ENCODE measurements at places on chromosomes 2 and 18. TPM values are rescaled to one million over a fixed set of nuclear protein-coding genes. Genes with fewer than 3 reads are reported as not detected.

VSNL1 gene
- polyA plus RNA-seq, result not detected

PREB gene
- 52.4 TPM for polyA plus RNA-seq

DNA sequence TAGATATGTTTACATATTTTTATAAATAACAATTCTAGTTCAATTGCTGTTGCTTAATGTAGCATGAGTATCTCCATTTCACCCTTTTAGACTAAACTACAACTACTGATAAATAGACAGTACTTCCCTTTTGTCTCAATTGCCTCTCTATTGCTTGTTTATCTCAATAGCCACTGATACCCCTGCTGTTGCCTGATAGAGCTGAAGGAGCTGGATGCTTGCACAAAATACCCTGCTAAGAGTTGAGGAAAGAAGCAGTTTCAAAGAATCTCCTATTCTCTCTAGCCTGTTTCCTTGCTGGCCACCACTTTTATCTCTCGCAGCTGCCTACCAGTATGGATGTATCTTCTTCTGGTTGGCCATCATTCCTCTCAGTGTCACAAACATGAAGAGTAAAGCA lies 16.9 kb upstream of the ZNF804A start:
- no peak for DNase-seq

DNA sequence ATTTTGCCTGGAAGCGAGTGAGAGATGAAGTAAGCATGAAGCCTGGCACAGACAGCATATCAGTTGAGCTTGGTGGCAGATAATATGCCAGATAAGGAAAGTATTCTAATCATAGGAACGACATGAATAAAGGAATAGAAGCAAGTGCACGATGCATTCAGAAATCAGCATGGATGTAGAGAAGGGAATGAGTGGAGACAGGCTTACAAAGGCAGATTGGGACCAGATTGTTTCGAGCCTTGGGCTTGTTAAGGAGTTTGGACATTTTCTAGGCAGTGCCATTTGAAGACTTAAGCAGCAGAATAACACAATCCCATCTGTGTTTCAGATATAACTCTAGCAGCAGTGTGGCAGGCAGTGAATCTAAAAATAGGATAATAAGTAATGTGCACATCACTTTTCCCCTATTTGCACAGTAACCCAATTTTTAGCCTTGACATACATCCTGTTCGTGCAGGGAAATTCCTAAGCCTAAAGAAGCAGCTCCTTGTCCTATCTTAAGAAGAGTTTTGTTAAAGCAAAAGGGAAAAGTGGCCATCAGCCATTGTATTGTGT lies 450.2 kb downstream of the PLCL1 start:
- no peak for DNase-seq

DNA sequence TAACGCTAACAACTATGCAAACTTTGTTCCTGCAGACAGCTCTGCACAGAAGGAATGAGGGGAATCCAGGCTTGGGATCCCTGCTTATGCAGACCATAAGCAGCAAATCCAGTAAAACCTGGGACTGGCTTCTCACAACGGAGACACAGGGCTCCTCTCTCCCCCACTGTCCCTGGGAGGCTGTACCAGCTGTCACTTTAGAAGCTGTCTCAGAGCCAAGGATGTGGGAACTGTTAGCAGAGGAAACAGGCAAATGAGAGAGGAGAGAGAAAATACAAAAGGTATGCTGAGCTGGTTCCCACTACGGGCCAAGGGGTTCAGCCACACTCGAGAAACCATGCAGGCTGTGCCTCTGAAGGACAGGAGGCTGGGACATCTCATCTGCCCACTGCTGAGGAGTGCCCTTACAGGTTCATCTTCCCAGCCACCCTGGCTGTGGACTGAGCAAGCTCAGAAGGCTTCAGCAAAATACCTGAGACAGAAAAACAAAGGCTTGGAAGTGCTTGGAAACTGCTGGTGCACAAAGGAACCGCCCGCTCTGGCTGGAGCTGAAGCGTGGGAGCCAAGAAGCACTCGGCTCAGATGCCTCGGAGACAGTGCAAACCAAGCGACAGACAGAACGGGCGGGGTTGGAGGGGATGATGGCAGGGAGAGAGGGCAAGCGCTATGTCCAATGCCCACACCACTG lies 72.5 kb downstream of the FAM210A start:
- DNase-seq, result no peak

DNA sequence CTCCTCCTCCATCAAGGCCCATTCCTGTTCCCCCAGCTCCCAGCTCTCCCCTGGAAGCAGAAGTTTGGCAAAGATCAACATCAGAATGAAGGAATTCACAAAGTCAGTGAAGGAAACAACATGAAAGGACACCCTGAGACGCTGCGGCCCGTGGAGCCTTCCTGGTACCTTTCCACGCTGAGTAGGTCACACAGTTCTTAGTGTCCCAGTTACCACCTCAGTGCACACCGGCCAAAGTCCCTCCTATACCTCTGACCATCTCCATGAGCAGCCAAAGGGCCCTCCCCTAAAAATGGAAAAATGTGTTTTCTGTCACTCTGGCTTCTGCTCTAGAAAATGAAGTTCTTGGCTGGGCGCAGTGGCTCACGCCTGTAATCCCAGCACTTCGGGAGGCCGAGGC lies 191.6 kb upstream of the AGAP1 start:
- no peak for DNase-seq

- DNase-seq, result no peak
Observed at GRCh38 chr2:133504566-133505505, 63.4 kb downstream of the NCKAP5 start.

TRIM43 gene
- polyA plus RNA-seq, result not detected

RPRD1A gene
- 21.0 TPM for polyA plus RNA-seq

EVX2 gene
- not detected for polyA plus RNA-seq

RAB17 gene
- polyA plus RNA-seq, result not detected

DNA sequence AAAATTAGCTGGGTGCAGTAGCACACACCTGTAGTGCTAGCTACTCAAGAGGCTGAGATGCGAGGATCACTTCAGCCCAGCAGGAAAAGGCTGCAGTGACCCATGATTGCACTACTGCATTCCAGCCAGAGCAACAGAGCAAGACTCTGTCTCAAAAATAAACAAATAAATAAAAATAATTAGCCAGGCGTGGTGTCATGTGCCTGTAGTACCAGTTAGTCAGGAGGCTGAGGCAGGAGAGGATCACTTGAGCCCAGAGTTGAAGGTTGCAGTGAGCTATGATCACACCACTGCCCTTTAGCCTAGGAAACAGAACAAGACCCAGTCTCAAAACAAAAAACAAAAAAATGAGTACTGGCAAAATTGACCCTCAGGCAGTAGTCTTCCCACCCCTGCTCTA lies 61.9 kb upstream of the PPP1CB start:
- no peak for DNase-seq

- DNase-seq, result no peak
Observed at GRCh38 chr18:64127172-64127571, 21.7 kb downstream of the LINC00305 start.

ERMN gene
- 0.33 TPM for polyA plus RNA-seq

ARMC9 gene
- polyA plus RNA-seq, result not detected

DNA sequence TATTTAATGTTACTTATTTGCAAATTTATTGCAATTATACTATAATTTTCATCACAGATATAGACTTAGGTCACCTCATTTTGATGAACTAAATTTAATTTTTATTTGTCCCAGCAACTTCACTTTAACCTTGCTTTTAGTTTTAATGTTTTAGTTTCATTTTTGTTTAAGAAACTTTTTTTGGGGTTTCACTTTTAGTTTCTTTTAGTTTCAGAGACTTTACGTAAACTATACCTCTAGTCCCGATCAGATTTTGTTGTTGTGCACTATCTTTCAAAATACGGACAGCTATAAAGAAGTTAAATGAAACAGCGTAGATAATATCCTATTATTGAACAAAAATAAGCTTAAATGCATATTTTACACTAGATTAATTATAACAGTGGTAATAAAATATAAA lies 460.5 kb downstream of the ERBB4 start:
- DNase-seq, result no peak

CRACDL gene
- not detected for polyA plus RNA-seq

EGR4 gene
- polyA plus RNA-seq, result not detected

DNA sequence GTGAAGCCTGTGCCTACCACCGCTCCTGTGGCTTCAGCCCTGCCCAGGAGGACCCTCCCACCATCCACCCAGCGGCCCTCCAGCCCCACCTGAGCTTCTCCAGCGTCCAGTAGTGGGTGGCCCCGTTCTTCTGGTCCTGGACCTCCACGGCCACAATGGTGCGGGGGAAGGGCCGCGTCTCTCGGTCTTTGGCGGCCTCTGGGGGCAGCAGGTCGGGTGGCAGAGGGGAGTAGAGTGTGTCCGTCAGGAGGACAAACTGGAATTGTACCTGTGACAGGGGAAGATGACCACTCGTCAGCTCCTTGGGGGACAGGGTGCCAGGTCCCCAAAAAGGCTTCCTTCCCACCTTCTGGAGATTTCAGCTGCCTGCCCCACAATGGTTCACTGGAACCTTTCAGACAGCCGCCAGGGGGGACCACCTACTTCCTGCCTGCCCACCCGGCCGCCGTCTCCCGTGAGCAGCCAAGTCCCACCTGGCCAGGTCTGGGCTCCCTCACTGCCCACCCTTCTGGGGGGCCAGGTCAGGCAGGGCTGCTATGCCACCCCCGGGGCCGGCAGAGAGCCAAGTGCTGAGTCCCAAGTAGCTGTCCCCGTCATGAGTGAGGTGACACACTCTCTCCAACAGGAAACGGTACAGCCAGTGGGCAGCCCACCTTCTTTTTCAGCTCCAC lies 59.3 kb downstream of the KIF1A start:
- no peak for DNase-seq

GRCh38 chr2:217710211-217710765 lies 292.5 kb downstream of the TNS1 start:
- no peak for DNase-seq

FBXO15 gene
- 5.5 TPM for polyA plus RNA-seq

- DNase-seq, result no peak
Observed at GRCh38 chr2:123043458-123043857, 981.6 kb upstream of the CNTNAP5 start.

DNA sequence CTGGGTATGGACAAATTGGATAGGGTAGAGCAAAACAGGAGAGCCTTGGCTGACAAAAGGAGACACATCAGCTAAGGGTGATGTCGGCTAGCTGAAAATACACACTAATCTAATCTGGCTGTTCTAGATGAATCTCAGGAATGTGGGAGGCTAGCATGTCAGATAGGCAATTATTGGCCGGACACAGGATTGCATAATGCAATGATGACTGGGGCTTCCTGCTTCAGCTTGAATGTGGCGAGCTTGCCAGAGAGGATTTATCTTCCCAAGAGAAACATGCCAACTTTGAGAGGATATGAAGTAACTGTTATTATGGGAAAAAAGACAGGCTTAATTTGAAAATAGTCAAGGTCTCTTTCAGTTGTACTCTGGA lies 102.4 kb downstream of the TRIB2 start:
- DNase-seq, result no peak

GRCh38 chr2:10709290-10709939 lies 12.0 kb upstream of the ATP6V1C2 start:
- DNase-seq, result no peak

- DNase-seq, result no peak
Observed at GRCh38 chr2:124919296-124919695, 894.2 kb downstream of the CNTNAP5 start.

- DNase-seq, result no peak
Observed at GRCh38 chr2:222526480-222527277, 102.3 kb downstream of the SGPP2 start.

- peak; percentile 42 for DNase-seq
Observed at GRCh38 chr2:68828887-68829708, 42.1 kb downstream of the BMP10 start.

SCYGR4 gene
- not detected for polyA plus RNA-seq

DNA sequence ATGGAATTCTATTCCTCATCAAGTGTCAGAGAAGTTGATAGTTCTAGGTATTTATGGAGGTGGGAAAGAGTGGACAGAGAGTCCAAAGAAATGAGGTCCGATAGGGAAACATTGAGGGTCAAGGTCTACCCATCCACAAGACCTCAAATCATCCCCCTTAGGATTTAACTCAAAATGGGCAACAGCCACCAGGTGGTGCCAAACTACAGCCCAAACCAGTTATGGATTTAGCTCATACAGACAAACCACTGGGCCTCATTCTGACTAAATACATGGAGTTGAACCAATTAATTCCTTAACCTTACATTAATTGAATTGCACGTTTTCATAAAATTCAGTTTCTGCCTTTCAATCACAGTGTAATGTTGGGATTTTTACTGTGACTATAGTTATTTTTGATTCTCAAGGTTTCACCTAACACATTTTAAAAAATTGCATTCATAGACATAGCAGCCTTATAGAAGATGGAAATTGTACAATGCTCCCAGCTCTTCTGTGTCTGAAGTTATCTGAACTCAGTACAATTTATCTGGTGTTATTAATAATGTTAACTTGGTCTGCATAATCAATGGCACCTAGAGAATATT lies 98.2 kb upstream of the HNMT start:
- DNase-seq, result peak; percentile 25

KCNG2 gene
- not detected for polyA plus RNA-seq

- no peak for DNase-seq
Observed at GRCh38 chr2:185955050-185955449, 216.4 kb downstream of the FSIP2 start.

GRCh38 chr2:64601785-64602391 lies 51.8 kb downstream of the SERTAD2 start:
- no peak for DNase-seq

ATP8B1 gene
- polyA plus RNA-seq, result 1.1 TPM

DNA sequence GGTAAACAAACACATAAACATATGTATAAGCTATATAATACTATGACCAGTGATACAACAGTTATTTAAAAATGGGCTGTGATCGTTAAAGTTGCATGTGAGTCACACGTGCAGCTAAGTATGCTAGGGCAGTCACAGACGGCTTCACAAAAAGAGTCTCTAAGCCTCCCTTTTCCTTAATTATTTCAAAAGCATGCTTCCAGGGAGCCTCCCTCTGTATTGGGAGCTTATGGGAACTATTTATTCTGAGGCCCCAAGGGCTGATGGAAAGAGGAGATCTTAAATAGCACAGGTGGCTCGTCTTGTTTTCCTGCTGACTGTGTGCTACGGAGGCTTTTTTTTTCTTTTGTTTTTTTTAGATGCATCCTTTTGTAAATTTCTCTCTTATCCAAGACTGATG lies 94.3 kb downstream of the ADCYAP1 start:
- no peak for DNase-seq

- no peak for DNase-seq
Observed at GRCh38 chr2:113886479-113887008, 3.3 kb upstream of the ACTR3 start.

DNA sequence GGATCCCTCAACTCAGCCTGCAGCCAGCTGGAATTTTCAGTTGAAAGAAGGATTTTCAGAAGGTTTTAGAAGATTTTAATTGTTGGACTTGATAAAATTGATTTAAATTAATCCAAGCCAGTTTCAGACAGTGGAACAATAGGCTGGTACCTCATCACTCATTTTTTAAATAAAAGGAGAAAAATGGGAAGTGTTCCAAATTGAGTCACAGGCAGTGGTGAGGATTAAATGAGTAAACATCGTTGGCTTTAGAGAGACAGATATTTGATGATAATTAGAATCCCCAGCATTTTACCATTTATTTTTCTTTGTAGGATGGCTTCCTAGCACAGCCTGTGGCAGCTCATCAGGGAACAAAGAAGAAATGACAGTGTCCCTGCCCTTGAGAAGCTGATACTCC lies 7.4 kb downstream of the CXCR4 start:
- no peak for DNase-seq

GRCh38 chr2:113822087-113822815 lies 65.8 kb upstream of the SLC35F5 start:
- DNase-seq, result no peak
